G401 (cell line): ENCODE measurements at places on chromosomes 5 and 9.

DNA sequence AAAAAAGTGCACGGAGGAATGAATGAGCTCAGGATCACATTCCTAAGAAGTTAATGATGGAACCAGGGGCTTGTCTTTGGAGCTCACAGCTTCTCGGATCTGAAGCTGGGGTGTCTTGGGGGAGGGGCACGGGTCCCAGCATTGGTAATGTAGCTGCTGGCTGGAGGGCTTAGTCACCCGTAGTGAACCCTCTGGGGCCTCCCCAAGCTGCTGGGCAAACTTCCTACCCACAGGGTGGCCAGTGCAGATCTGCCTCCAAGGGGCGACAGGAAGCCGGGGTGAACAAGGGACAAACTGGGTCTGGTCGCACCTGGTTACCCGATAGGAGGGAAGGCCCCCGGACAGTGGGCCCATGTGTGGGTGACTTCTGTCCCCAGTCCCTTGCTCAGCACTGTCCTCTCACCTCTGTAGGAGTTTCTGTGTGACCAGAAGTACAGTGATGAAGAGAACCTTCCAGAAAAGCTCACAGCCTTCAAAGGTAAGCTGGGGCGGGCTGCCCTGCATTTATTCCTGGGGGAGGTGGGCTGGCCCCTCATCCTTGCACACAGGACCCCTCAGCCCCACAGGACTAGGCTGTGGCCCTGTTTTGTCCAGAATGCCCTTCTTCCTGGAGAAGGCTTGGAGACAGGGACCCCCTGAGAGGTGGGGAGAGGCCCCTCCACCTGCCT, 14.1 kb upstream of the NUP214 start:
- DNase-seq = no peak

DNA sequence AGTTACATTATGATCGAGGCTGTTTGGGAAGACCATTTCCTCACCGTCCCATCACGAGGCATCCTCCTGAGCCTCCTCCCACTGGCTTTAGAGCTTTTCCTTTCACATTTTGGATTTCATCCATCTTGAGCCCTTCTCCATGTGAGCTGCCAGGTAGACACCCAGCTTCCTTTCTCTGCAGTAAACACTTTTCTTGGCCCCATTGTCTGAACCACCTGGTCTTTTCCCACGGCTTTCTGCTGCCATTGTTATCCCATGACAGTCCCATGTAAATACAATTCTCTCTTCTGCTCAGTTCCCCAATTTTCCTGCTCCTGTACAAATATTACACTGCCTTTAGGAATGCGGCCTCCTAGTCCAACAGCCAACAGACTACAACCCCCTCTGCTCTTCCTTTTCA, 24.1 kb downstream of the UBE2QL1 start:
- DNase-seq = peak; percentile 76

GRCh38 chr5:158845941-158846340, 253.8 kb downstream of the EBF1 start:
- DNase-seq = no peak

- DNase-seq = no peak
These were observed 69.8 kb downstream of the NIPSNAP3B start for GRCh38 chr9:104833696-104834095.

DNA sequence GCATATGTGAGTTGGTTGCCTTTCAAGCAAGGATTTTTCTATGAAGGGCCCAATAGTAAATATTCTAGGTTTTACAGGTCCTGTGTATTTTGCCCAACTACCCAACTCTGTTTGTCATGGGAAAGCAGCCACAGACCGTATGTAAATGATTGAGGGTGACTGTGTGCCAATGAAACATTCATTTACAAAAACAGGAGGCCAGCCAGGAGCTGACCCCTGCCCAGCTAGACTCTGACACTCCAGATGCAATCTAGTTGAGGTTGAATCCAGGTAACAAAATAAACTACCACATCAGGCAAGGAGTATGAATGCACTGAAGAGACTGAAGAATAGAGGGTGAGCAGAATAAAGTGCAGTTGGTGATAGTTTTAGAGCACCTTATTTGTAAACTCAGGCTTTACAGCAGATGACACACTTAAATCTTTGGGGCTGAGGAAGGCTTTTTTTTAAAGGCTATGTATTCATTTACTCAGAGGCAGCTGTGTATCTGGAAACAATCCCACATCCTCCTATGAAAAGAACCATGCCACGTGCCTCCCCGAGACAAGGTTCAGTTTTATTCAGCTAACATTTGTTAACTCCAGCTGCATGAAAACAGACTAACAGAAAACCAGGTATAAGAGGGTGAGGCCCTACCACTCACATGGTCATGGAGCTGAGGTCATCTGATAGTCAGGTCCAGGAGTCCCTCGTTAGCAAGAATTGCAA, 60.7 kb downstream of the SLC1A1 start:
- no peak for DNase-seq

- no peak for DNase-seq
These were observed 23.4 kb downstream of the PAEP start for GRCh38 chr9:135584934-135585333.

DNA sequence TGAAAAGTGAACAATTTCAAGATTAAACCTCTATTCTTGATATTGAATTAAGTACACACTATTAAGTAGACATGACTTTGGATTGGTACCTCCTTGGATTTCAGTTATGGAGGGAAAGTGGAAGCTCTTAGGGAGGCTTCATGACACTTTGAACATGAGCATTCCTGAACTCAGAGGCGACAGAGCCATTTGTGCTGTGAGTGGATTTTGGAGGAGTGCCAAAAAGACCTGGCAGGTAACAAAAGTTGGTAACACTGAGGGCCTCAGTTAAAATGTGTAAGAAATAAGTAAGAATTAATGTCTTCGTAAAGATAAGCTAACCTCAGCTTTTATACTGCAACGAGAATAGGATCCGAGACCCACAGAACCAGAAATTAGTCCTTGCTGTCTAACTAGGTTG, 356.7 kb downstream of the ARRDC3 start:
- no peak for DNase-seq

DNA sequence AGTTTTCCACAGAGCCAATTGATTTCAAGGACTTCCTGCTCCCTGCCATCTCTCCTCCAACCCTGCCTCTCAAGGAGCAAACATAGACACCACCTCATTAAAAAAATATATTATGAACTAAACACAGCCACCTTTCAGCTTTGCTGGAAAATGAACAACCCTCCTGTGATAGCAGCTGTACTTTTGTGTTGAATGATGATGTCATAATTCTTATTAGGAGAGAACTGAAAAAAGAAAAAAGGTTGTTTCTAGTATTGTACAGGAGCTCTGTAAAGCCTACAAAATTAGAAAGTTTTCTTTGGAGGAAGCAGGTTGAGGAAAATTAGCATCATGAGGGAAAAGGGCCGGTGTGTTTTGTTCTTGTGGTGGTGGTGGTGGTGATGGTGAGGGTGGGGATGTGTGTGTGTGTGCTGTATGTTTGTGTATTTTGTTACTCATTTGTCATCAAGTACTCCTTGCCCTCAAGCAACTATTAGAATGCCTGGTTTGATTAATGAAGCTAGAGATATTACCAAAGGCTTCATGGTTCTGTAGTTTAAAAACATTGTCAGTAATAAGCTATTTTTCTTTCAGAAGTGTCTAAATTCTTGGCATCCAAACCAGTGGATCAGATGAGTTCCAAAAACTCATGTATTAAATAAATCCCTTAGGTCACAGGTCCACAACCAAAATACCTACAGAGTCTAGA, 405.9 kb downstream of the TLE4 start:
- no peak for DNase-seq

DNA sequence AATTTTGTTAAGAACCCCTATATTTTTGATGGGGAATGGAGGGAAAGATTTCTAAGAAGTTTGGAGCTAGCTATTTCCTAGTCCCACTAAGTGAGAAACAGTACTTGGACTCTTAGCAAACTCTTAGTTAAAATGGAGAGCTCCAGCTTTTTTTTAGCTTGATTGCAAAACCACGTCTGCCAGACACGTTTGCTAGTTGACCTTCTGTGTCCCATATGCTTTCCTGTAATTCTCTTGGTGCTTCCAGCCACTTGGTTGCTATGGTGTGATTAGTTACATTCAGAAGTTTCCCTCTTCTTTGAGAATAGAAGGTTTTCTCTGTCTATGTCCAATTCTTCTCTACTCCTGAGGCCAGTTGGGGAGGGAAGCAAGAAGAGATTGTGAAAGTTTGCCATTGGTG, 417.0 kb upstream of the TLE4 start:
- DNase-seq = no peak

DNA sequence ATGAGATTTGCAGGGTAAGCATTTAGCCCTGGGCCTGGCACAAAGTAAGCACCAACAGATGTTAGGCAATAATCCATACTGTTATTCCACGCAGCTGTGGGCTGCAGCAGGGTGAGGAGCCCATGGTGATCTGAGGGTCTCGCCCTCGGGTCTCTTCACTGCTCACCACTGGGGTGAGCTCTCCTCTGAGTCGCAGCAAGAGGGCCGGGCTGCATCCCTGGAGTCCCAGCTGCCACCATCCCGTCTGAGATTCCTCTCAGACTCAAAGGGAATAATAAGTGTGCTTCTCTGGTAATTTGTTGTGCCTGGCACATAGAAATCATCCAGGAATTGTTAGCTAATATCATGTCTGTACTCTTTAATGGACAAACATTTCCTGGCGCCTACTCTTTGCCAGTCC, 6.9 kb downstream of the NKX2-5 start:
- DNase-seq = no peak

- no peak for DNase-seq
These were observed 193.6 kb downstream of the MTRR start for GRCh38 chr5:8062521-8062920.

GRCh38 chr5:95422838-95423237, 31.7 kb downstream of the FAM81B start:
- no peak for DNase-seq

DNA sequence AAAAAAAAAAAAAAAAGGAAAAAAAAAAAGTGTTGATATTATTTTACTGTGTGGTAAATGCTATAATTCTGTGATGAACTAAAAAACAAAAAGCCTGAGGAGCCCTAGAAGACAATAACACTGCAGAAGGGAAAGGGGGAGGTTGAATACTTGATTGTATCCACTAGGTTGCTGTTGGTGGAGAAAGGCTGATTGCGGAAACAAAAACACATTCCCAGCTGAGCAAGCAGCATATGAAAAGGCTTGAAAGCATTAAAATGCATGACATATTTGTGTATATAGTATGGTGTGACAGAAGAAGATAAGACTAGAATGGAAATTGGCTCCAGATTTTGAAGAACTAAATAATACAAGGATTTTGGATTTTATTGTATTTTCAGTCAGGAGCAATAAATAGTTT, 8.9 kb downstream of the RABGAP1 start:
- DNase-seq = no peak

DNA sequence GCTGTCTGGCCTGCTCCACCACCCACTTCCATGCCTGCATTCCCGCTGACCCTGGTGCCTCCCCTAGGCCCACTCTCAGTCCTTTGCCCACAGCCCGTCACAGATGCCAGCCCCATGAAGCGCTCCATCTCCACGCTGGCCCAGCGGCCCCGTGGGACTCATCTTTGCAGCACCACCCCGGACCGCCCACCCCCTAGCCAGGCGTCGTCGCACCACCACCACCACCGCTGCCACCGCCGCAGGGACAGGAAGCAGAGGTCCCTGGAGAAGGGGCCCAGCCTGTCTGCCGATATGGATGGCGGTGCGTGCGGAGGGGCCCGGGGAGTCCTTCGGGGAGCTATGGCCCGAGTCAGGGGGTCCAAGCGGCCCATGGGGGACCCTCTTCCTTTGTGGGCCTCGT, 242.5 kb downstream of the CACNA1B start:
- DNase-seq = no peak

DNA sequence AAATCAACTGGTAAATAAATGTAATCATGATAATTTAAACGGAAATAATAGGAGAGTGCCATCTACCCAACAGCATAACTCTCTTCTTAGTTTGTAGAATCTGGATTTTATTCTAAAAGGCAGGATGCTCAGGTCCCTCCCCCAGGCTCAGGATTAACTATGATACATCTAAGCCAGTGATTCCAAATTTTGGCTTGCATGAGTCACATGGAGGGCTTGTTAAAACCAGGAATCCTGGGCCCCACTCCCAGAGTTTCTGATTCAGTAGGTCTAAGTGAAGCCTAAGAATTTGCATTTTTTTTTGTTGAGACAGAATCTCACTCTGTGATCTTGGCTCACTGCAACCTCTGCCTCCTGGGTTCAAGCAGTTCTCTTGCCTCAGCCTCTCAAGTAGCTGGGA, 62.3 kb upstream of the ZFR start:
- DNase-seq = no peak

DNA sequence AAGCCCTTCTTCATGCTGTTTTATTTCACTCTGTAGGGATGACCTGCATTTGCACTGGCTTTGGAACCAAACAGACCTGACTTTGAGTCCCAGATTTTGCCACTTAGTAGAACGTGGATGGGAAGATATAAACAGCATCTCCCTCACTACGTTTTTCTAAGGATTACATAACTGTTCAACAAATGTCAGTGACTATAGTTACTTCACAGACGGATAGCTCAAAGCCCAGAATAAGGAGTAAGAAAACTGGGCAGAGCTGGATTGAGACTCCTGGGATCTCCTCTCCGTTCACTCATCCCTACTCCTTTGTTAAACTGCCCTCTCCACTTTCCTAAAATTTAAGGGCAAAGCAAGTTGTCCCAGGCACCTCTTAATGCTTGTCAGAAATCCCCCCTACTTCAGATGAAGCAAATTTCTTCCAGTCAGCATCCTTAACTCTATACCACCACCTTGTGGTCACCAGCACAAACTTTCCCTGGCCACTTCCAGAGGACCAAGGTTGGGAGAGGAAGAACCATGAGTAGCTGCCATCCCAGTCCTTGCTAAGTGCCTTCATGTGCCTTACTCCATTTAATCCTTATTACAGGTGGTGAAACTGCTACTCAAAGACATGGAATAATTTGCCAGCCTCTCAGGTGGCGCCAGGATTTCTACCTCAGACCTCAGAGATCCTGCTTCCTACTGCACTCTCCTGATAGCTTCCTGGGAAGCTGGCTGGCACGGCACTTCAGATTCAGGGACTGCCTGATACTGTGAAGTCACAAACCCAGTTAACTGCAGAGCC, 38.4 kb downstream of the EGR1 start:
- peak; percentile 88 for DNase-seq

- DNase-seq = no peak
These were observed 499 bp upstream of the TMEM232 start for GRCh38 chr5:110727025-110727314.

DNA sequence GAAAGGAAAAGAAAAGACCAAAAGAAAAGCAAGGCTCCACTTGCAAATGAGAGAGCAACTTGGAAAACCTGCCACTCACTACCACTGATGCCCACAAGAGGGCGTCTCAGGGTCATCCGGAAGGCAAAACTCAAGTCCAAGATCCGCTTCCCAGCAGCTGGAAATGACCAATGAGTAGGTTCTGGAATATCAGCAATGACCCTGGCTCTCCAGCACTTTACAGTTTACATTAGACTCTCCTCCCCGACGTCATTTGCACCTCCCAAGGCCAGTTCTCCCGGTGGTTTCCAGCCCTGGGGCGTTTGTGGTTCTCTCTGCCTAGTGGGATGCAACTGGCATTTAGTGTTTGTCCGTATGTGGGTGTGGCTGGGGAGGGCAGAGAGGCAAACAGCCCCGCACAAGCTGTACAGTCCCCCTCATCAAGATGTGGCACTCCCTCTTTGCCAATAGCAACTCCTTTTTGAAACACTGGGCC, 193.8 kb upstream of the ZNF618 start:
- peak; percentile 42 for DNase-seq

- no peak for DNase-seq
These were observed 21.7 kb downstream of the ANKRD55 start for GRCh38 chr5:56211298-56211865.

GRCh38 chr5:142769793-142770649, at the start of gene ARHGAP26:
Gene ARHGAP26 (plus strand): TSS chr5:142770377. CDS start chr5:142770762, 385 bp downstream.
- DNase-seq = peak; percentile 99
